ENCODE measurements at places on chromosomes 1 and 21. TPM values are rescaled to one million over a fixed set of nuclear protein-coding genes. Genes with fewer than 3 reads are reported as not detected.

ALX3 gene
- total RNA-seq: not detected

KCNA2 gene
- 0.77 TPM for total RNA-seq

SNAPIN gene
- total RNA-seq: 40.2 TPM

FNDC5 gene
- 0.65 TPM for total RNA-seq

DNA sequence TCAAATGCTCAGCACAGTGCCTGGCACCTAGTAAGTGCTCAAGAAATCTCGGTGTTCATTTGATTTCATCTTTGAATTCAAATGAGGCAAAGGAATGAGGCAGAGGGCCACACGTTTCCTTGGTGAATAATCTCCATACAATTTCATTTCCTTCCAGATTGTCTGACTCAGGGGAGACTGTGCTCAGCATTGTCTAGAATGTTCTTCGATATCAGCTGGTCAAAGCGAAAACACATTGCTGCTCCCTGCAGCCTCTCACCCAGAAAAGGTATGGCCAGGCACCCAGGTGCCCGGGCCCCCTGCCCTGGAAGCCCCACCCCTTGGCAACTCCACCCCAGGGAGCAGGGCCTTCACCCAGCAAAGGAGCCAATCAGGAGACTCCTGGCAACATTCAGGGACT, 55.8 kb downstream of the FBXO2 start:
- H3K36me3 ChIP-seq: no peaks in the 10 kb centered on the region
- no peak overlapping the region for H3K27ac ChIP-seq
- no peak for DNase-seq
- no peak overlapping the region for H3K4me3 ChIP-seq
- peaks cover 7% of the 10 kb centered on the region for H3K4me1 ChIP-seq
- peaks cover 21% of the 10 kb centered on the region for H3K27me3 ChIP-seq

- no peak overlapping the region for H3K4me3 ChIP-seq
- H3K4me1 ChIP-seq: peaks cover 5% of the 10 kb centered on the region
- H3K27me3 ChIP-seq: no peaks in the 10 kb centered on the region
- DNase-seq: no peak
- H3K27ac ChIP-seq: no peak overlapping the region
Measured at GRCh38 chr1:218705911-218706893, 361.1 kb downstream of the TGFB2 start.

DNA sequence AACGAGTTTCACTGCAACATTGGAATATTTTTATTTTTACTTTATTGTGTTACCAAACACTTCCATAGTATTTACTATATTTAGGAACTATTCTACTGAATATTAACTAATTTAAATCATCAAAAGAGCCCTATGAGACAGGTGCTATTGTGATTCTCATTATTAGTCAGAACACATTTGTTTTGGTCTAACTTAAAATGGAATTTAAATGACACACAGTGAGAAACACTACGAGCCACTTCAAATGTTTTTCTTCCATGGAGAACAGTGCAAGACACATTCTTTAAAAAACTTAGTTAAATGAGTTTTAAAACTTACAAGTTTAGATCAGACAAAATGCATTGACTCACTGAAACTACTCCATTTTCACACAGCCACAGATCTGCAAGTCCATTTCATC, 6.6 kb upstream of the TRAF3IP3 start:
- H3K4me3 ChIP-seq: no peak overlapping the region
- no peak for DNase-seq
- peaks cover 7% of the 10 kb centered on the region for H3K4me1 ChIP-seq
- H3K27me3 ChIP-seq: no peaks in the 10 kb centered on the region
- no peaks in the 10 kb centered on the region for H3K36me3 ChIP-seq

GRCh38 chr1:43008115-43009060, 49.7 kb upstream of the SLC2A1 start:
- H3K27ac ChIP-seq: no peak overlapping the region
- no peak for DNase-seq
- no peak overlapping the region for H3K4me3 ChIP-seq
- H3K27me3 ChIP-seq: peaks cover 18% of the 10 kb centered on the region

- no peaks in the 10 kb centered on the region for H3K4me1 ChIP-seq
- H3K27me3 ChIP-seq: no peaks in the 10 kb centered on the region
- no peaks in the 10 kb centered on the region for H3K36me3 ChIP-seq
- no peak overlapping the region for H3K4me3 ChIP-seq
Measured at GRCh38 chr1:79663916-79664315, 657.4 kb upstream of the ADGRL4 start.

DNA sequence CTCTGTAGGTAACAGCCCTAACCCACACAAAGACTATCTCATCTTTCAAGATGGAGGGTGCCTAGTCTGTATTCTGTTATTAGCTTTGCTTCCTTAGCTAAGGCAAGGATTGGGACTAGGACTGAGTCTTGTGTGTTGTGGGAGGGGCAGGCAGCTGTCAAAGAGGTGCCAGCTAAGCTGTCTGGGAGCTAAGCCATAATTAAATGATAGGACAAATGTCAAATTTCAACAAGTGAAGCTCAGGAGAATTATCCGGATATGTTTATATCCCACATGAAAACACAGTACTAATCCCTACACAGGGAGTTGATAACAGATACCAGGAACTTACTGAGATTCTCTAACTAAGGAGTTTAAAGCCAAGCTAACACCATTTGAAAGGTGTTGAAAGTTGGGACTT, 70.5 kb upstream of the NGF start:
- peaks cover 6% of the 10 kb centered on the region for H3K4me1 ChIP-seq
- no peak overlapping the region for H3K4me3 ChIP-seq
- DNase-seq: no peak
- H3K36me3 ChIP-seq: no peaks in the 10 kb centered on the region
- no peaks in the 10 kb centered on the region for H3K27me3 ChIP-seq
- no peak overlapping the region for H3K27ac ChIP-seq

GRCh38 chr1:93584261-93585003, 97.2 kb downstream of the BCAR3 start:
- peak overlapping the region; percentile 37 for H3K4me3 ChIP-seq
- DNase-seq: no peak
- H3K4me1 ChIP-seq: peaks cover 21% of the 10 kb centered on the region
- H3K27me3 ChIP-seq: no peaks in the 10 kb centered on the region
- peaks cover 92% of the 10 kb centered on the region for H3K36me3 ChIP-seq

GRCh38 chr1:208134491-208134890, 109.7 kb downstream of the PLXNA2 start:
- H3K4me1 ChIP-seq: peaks cover 29% of the 10 kb centered on the region
- DNase-seq: no peak
- no peak overlapping the region for H3K27ac ChIP-seq
- H3K27me3 ChIP-seq: no peaks in the 10 kb centered on the region
- peaks cover 20% of the 10 kb centered on the region for H3K36me3 ChIP-seq

GRCh38 chr21:29430576-29430975, 131.9 kb downstream of the BACH1 start:
- no peak for DNase-seq
- H3K27me3 ChIP-seq: no peaks in the 10 kb centered on the region
- no peaks in the 10 kb centered on the region for H3K36me3 ChIP-seq
- H3K4me1 ChIP-seq: no peaks in the 10 kb centered on the region

DNA sequence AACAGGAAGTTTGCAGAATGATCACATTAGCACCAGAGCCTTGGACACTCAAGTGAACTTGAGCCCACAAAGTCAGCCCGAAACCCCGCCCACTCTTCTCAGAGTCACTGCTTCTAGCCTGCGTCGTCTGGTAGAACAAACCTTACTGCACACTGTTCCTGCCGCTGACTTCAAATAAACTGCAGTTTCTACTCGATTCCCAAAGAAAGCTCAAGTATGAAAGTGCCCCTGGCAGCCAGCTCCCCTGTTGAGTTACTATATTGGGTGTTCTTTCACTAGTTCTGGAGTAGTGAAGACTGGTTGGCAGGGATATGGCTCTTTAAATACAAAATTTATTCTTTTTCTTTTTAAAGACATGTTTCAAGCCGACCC, 164.7 kb downstream of the GALNT2 start:
- no peaks in the 10 kb centered on the region for H3K27me3 ChIP-seq
- H3K4me3 ChIP-seq: peak overlapping the region; percentile 27
- peaks cover 22% of the 10 kb centered on the region for H3K4me1 ChIP-seq
- DNase-seq: peak; percentile 91
- peaks cover 8% of the 10 kb centered on the region for H3K36me3 ChIP-seq
